ENCODE measurements at places on chromosomes 11 and 22.

- no peak for DNase-seq
Measured at GRCh38 chr11:7894251-7894650, 36.8 kb downstream of the OR10A6 start.

DNA sequence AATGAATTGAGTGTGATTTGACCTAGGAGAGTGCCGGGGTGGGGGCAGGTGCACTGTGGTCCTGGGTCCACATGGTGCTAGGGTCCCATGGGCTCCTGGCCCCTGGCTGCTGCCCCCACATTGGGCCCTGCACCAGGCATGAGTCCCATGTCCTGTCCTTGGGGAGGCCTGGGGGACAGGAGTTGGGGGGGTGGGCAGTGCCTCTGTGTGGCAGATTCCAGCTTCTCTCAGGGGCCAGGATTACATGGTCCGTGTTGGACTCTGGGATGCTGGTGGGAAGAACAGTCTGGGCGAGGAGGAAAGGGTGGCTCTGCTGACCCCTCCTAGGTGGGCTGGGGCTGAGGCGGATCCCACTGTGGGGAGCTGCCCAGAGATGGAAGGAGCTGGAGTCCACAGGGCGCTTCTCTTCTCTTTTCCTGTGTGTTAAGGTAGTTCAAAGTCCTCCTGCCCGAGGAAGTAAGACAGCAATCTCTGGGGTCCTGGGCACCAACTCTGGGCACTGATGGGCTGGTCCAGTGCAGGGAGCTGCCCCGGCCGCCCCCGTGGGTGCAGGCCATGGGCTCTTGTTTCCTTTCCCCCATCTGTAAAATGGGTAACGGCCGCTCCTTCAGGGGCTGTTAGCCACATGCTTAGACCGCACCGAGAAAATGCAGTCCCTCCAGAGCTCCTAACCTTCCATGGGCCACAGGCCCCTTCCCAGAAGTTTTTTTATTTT is 19.8 kb downstream of the KCNQ1 start:
- DNase-seq = no peak

GRCh38 chr11:57240757-57241156 is 3.7 kb upstream of the APLNR start:
- DNase-seq = no peak

DNA sequence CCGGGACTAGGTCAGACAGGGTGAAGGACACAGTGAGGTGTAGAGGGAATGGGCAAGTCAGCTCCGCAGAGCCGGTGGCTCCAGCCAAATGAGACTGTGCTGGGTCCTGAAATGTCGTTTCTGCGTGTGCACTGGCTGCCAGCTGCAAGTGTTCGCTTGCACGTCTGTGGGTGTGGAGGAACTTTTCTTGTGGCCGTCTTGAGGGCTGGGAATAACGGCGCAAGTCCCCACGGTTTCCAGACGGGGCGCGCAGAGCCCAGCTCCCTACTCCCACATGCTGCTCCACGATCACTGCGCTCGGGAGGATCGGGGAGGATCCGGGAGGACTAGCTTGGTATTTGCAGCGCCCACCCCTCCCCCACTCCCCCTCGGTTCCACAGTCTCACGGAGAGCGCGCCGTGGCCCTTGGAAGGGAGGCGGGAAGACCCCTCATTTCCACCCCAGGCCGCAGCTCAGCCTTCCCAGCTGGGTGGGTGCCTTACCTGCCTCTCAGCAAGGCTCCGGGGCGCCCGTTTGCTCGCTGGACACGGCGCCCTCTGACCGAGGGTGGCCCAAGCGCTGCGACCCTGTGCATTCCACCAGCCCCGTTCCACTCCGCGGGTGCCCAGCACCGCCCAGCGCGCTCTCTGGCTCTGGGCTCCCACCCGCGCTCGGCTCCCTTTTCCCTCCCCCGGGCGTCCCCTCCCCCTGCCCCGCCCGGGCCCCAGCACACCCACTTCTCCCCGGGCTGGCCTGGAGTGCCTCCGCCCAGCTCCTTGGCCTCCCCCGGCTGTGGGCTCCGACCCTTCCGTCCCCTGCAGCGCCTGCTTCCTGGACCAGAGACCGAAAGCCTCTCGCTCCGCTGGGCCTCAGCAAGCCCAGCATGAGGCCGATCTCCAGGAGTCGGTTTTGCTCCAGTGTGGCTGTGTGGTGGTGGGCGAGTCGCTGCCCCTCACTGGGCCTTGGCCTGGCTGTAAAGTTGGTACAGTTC is at the start of gene KCNE3:
TSS of gene KCNE3 (minus strand) at position 634 of the 970 bp plus-strand sequence. CDS start 9,986 bp downstream, outside the sequence.
- DNase-seq = no peak

DNA sequence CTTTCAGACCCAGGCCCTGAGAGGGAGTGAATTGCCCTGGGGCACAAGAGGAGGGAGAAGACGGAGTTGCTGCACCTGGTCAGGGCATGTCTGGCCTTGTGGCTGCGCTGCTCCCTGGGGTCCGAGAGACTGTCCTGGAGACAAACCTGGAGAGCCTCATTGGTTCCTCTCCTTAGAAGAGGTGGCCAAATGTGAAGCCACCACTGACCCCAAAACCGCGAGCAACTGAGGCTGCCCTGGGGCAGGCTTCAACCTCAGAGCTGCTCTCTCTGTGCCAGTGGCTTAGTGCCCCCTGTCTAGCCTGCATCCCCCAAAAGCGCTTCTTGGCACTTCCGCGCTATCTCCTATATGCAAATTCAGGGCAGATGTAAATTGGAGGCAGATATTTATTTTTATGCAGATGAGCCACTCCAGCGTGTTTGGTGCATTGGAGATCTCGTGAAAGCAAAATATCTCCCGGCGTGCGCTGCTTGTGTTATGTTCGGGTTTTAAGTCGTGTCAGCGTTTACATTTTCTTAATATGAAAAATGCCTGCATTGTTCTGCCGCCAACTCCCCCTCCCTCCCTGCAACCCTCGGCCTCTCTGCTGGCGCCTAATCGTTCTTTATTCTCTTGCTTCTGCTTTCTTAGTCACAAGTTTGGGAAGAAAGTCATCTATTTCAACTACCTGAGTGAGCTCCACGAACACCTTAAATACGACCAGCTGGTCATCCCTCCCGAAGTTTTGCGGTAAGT is 69.5 kb downstream of the ARHGAP8 start:
- no peak for DNase-seq

DNA sequence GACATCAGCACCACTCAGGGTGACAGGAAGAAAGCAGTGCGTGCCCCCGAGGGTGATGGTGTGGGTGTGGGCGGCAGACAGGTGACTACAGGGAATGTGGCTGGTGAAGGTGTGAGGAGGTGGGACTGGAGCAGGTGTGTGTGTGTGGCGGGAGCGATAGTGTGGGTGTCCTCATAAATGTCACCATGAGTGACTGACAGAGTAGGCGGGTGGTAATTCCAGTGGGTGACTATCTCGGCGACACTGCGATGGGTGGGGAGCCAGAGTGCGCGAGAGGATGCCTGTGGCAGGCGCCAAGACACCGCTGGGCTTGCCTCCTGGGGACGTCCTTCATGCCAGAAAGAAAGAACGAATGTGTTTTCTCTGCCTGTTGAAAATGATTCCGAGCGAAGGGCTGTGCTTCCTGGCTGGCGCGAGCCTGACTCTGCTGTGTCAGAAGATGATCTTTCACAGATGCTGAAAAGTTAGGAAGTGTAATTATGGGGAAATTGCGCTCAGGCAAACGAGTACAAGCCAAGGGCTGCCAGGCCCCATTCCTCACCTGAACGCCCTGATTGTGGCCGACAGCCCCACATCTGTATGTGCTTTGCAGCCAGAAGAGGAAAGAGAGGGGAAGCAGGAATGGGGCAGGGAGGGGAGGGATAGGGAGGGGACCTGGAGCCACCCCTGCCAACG is 98.8 kb upstream of the CD82 start:
- DNase-seq = no peak

GRCh38 chr11:79415411-79415810 is 25.4 kb downstream of the TENM4 start:
- DNase-seq = no peak

DNA sequence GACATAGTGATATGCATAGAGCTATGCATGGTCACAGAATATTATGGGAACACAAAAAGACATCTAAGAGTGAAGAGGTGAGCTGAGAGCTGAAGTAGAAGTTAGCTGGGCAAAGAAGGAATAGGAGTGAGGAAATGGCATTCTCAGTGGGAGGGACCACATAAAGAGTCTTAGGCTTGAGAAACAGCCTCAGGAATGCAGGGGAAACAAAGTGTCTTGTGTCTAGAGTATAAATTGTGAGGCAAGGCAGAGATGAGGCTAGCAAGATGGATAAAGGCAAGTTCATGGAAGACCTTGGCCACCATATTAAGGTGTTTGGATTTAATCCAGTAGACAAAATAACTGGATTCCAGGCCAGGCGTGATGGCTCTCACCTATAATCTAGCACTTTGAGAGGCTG is 40.6 kb upstream of the CRTAM start:
- DNase-seq = no peak

DNA sequence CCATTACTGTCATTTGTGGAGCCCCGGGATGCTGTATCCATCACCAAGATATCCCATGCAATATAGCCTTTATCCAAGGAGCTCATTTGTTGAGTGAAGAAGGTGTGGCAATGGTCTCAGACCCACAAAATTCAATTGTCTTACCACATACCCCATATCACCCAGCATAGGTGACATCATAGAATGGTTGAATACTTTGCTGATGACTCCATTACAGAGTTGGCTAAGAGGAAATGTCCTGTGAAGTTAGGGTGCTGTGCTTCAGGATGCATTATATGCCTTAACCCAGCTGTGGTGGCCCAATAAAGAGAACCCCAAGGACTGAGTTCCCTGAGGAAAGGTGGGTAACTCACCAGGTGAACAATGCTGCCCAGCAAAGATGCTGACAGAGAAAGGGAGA is 113.7 kb downstream of the EFCAB6 start:
- DNase-seq = no peak

- no peak for DNase-seq
Measured at GRCh38 chr11:112983887-112984286, 22.7 kb downstream of the NCAM1 start.

DNA sequence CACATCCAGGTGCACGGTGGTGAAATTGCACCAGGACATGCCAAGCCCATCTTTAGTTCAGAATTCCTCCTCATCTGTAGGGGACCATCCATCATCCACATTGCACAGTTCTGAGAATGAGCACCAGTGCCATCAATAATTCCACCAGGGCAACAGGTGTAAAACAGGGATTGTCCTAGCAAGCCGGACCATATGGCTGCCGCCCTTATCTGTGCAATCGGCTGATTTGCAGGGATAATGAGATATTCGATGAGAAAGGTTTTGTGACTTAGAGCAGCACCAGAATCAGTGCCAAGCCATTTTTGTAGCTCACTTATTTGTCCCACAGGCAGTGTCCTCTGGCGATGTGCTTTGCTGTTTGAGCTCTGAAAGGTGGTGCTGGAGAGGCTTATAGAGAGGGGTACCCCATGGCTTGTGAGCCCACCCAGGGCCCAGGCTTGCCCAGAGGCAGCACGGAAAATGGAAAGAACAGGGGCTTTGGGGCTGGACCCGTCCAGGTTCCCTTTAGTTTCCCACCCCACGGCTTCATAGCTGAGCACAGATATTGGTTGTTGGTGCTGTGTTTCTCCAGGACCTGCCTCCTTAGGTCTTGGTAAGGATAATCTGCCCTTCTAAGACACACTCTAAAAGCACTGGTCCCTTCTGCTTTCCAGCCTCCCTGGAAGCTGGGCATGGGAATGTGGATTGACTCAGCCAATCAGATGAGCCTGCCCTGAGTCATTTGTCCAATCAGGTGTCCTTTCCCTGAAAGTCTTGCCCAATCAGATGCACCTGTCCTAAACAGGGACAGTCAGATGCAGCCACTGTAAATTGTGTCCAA is 84.0 kb upstream of the SHANK2 start:
- DNase-seq = no peak

DNA sequence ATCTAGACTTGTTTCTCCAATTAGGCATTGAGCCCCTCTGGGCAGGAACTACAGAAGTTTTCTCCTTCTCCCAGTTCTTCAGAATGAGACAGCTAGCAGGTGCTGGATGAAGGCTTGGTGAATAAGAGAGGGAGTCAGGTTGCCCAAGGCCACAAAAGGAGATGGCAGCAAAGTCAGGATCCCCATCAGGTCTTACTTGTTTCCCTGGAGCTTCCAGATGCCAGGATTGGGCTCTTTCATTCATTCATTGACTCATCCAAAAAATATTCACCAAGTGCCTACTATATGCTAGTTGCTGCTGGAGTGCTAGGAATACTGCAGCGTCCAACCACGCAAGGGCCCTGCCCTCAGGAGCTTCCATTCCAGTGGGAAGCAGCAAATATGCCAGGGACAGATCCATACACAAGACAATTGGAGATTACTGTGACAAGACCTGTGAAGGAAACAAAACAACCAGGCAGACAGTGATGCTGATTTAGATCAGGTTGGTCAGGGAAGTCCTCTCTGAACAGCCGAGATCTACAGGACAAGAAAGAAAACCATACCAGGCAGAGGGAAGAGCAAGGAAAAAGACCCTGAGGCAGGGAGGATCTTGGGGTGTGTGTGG is 24.6 kb upstream of the LMO1 start:
- DNase-seq = no peak

DNA sequence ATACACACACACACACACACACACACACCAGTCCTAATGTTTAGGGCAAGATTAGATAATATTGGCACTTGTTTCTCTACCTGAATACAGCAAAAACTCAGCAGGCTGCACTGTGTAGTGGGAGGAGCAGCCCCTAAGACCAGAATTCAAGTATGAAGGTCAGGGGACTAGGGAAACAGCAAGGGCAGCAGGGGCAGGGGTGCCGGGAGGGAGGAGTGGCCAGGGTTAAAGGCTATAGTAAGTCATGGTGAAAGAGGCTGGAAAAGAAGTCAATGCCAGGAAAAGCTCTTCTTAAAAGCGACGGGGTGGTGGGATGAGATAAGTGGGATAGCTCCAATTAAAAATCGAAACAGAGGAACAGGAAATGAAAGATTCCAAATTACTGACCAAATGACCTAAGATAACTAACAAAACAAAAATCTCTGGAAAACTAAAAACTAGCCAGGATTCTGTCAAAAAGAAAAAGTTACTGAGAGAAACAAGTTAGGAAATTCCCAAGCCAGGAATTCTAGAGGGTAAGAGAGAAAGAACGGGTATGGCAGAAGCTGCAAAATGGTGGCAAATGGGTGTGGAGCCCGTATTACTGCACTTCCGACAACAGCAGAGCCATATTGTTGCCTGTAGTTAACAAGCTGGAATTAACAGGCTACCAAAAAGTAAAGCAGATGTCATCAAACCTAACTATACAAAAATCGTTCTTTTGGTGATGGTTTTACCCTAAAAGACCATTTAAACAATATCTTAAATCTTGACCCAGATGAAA is 1.3 kb downstream of the ASCL3 start:
- no peak for DNase-seq

DNA sequence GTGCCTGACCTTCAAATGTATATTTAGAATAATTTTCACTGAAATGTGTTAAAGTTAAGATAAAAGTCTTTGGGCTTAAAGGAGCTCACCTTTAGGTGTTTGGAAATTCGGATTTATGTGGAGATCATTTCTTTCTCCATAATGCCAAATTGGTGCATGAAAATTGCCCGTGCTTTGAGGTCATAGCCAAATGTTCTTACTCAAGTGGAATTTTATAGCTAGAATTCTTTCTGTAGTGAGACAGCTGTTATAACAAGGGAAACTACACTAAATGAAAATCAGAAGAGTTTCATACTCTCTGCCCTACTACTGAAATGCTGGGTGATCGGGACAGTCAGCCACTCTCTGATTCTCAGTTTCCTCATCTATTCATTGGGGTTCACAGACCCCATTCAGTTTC is 89.5 kb upstream of the DBX1 start:
- no peak for DNase-seq

DNA sequence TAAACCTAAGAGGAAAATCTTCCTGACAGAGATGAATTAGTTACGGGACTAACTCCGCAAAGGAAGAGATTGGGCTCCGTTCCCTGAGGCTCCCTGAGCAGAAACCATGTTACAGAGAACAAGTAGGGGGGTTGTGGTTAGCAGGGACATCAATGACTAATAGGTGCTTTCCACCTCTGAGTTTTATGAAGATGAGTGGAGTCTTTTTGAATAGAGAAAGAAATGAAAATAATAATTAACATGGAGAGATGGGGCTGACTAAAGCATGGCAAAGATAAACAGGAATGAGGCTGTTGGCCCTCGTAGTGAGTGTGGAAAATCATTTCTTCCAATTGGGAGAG is 47.5 kb upstream of the PICALM start:
- no peak for DNase-seq

Data from T follicular helper cell (primary cell).